ENCODE measurements at places on chromosomes 2 and 18.
A peak's percentile ranks its signal among the peaks of the same experiment; 100 is the strongest.

- DNase-seq = no peak
Measured at GRCh38 chr18:32696376-32696775, 76.4 kb downstream of the KLHL14 start.

DNA sequence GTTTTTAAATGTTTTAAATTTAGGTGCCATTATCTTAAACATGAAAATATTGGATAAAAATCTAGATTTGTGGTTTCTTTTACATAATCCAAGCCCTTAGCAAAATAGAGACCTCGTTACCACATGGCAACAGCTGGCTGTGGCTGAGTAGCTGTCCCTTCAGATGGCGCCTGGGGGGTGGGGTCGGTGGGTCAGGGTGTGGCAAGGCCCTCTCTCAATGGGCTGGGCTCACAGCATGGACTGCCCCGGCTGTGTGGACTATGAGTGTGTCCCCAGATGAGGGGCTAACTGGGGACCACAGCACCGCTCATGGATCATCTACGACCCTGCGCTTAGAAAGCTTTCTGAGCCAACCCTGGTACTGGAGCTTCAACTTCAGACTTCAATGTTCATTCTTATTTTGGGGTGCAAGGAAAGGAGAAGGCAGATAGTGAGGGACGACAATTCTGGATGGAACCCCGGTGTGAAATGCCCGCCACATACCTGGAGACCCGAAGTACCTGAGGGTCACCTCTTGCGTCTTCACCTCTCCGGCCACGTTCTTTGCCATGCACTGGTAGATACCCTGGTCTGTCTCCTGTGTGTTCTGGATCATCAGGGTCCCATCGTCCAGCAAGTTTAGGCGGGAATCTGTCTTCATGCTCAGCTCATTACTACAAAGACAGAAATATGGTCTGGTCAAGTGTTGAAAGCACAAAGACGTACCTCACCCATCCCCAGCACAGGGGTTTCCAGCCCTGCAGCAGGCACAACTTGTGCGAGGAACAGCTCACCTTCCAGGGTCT, 71.0 kb downstream of the PXDN start:
- DNase-seq = no peak

- DNase-seq = no peak
Measured at GRCh38 chr2:30287857-30288513, 56.7 kb downstream of the LBH start.

- DNase-seq = peak; percentile 33
Measured at GRCh38 chr18:55320424-55321264, 267.3 kb downstream of the TCF4 start.

GRCh38 chr18:39449566-39449965, 1884.0 kb upstream of the CELF4 start:
- no peak for DNase-seq

GRCh38 chr18:37055137-37055802, 226.3 kb downstream of the KIAA1328 start:
- no peak for DNase-seq

- no peak for DNase-seq
Measured at GRCh38 chr2:178219247-178219646, 24.9 kb downstream of the OSBPL6 start.

Measured in A172 (cell line).